ENCODE measurements at places on chromosomes 4 and X.

- DNase-seq = no peak
These were observed 159.0 kb upstream of the CXCL13 start for GRCh38 chr4:77446601-77447000.

DNA sequence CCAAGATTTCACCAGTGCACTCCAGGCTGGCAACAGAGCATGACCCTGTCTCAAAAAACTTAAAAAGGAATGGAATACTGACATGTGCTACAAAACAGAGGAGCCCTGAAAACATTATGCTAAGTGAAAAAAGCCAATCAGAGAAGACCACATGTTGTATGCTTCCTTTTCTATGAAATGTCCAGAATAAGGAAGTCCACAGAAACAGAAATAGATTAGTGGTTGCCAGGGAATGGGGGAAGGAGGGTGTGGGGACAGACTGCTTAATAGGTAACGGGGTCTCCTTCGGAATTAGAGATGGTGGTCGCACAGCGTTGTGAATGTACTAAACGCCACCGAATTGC is 30.1 kb upstream of the KIAA0232 start:
- DNase-seq = no peak

DNA sequence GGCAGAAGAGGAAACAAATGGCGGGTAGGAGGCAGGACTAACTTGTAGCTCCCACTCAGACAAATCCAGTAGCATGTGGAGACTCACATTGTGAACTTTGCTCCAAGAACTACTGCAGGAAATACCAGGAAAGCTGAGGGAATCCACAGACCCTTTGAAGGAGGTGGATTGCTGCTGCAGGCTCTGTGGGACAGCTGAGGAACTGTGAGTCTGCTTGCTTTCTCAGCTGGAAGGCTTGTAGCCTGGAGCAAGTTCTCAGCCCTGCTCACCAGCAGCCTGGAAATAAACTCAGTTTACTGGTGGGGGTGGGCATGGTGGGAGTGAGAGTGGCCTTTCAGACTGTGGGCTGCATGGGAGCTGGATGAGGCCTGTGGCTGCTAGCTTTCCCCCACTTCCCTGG is 16.0 kb downstream of the RTL3 start:
- no peak for DNase-seq

- no peak for DNase-seq
These were observed 904 bp downstream of the F11 start for GRCh38 chr4:186266729-186267456.

DNA sequence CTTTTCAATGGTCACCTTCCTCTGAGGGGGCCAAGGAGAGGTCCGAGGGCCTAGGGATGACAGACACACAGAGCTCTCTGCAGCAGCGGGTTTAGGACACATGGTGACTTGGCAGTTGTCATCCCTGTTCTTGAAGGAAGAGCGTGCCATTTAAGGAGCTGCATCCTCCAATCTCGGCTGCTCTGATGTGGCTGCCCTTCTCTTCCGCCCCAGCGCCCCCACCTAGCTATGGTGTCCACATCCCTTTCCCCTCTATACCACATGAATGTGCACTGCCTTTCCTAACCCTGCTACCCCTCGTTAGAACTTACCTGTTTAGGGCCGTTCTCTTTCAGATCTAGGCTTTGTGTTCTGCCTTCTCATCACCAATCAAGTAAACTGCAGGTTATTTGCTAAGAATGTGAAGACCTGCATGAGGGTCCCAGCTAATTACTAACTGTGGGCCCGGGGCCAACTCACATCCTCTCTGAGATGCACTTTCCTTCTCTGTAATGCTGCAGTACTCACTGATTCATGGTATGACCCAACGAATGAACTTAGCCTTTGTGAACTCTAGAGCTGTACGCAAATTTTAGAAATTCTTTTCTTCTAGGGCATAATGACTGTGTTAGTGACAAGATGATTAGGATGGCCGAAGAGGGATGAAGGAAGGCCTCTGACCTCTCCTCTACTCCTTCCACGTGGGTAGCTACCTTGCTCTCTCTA is 38.2 kb downstream of the CHST7 start:
- no peak for DNase-seq

GRCh38 chrX:105274091-105274490 is 53.6 kb upstream of the TEX13A start:
- DNase-seq = no peak
